ENCODE measurements at places on chromosomes 3 and 15.
A peak's percentile ranks its signal among the peaks of the same experiment; 100 is the strongest.

DNA sequence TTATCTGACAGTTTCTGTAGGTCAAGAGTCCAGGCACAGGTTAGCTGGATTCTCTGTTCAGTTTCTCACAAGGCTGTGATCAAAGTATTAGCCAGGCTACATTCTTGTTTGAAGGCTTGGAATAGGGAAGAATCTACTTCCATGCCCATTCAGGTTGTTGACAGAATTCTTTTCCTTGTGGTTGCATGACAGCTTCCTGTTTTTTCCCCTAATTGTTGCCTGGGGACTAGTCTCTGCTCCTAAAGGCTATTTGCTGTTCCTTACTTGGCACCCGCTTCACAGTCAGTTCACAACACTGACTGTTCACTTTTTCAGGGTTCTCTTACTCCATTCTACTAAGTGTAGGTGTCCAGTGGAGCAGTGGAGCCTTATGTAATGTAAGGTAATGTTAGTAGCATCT is 115.4 kb upstream of the GBE1 start:
- DNase-seq: no peak

DNA sequence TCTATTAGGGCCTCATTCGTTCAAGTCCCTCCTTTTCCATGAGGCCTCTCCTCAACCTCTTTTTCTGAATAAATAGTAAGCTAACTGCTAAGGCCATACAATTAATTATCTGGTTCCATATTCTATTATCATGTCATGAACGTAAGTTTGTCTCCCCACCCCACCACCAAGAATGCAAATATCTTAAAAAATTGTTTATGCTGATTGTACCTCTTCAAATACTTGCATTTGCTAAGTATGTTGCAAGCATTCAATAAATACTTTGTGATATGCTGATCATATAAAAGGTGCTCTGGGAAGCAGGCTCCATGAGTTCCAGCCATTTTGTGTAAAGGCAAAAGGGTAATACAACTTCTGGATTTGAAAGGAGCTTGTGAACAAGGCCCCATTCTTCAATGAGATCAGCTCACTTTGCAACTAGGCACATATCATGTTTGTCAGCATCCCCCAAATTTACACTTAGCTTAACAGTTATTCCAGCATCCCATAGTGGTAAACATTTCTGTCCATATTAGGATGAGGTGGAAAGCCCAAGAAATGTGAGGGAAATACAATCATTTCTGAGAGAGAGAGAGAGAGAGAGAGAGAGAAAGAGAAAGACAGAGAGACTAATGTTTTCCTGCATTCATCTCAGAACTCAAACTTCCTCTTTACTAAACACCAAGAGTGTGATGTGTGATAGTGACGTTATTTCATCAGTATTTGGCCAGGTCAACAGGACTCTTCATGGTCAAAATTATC is 33.2 kb downstream of the SLC12A8 start:
- DNase-seq: no peak

DNA sequence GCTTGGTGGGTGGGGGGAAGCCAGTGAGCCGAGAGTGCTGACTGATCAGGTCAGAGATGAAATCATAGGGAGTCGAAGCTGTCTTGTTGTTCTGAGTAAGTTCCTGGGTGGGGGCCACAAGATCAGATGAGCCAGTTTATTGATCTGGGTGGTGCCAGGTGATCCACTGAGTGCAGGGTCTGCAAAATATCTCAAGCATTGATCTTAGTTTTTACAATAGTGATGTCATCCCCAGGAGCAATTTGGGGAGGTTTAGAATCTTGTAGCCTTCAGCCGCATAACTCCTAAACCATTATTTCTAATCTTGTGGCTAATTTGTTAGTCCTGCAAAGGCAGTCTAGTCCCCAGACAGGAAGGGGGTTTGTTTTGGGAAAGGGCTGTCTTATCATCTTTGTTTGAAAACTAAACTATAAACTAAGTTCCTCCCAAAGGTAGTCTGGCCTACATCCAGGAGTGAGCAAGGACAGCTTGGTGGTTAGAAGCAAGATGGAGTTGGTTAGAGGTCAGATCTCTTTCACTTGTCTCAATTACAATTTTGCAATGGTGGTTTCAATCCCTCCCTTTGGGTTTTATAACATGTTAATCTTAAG is 18.7 kb upstream of the MTMR14 start:
- DNase-seq: no peak

GRCh38 chr3:57143886-57144459 is 21.2 kb downstream of the IL17RD start:
- no peak for DNase-seq

DNA sequence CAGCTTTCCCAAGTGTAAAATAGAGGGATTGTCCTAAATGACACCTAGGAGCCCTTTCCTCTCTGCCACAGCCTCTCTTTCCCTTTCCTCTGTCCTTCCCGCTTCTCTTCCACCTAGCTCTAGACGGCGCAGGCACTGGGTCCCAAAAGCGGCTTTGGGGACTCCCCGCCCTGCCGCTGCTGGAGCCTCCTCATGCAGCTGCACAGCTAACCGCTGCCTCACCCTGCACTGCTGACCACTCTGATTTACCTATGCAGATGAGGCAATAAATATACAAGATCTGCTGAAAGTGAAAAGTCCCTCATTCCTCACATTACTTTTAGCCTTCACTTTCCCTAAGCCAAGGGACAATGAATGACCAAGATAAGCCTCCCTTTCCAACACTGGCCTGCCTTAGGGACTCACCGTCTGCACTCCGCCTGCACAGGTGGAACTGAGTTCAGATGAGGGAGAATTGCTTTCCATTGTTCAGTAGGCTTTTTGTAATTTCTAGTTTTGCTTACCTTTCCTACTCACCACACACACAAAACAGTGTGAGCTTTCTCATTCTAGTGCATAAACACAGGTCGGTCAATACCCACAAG is 197.5 kb upstream of the BCL6 start:
- no peak for DNase-seq

GRCh38 chr3:177711637-177712036 is 514.4 kb upstream of the TBL1XR1 start:
- DNase-seq: peak; percentile 39

GRCh38 chr15:94777037-94777436 is 545.7 kb downstream of the MCTP2 start:
- no peak for DNase-seq

- DNase-seq: no peak
Measured at GRCh38 chr3:171643033-171643432, 167.2 kb downstream of the PLD1 start.

- no peak for DNase-seq
Measured at GRCh38 chr15:55999658-56000057, 6.2 kb upstream of the NEDD4 start.

DNA sequence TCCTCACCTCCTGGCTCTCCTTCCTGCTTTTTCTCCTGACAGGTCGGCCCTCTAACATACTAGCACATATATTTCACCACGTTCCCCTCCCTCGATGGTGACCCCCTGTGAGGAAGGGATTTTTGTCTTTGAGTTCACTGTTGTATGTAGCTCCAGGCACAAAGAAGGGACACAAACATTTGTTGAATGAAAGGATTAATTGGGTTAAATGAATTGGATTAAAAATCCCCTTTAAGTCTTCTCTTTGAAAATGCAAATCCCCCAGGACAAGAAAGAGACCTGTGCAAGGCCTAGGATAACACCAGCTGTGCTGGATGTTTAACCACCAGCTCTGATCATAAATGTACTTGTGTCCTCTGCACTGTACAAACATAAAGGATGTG is 3.3 kb downstream of the CALML4 start:
- no peak for DNase-seq

DNA sequence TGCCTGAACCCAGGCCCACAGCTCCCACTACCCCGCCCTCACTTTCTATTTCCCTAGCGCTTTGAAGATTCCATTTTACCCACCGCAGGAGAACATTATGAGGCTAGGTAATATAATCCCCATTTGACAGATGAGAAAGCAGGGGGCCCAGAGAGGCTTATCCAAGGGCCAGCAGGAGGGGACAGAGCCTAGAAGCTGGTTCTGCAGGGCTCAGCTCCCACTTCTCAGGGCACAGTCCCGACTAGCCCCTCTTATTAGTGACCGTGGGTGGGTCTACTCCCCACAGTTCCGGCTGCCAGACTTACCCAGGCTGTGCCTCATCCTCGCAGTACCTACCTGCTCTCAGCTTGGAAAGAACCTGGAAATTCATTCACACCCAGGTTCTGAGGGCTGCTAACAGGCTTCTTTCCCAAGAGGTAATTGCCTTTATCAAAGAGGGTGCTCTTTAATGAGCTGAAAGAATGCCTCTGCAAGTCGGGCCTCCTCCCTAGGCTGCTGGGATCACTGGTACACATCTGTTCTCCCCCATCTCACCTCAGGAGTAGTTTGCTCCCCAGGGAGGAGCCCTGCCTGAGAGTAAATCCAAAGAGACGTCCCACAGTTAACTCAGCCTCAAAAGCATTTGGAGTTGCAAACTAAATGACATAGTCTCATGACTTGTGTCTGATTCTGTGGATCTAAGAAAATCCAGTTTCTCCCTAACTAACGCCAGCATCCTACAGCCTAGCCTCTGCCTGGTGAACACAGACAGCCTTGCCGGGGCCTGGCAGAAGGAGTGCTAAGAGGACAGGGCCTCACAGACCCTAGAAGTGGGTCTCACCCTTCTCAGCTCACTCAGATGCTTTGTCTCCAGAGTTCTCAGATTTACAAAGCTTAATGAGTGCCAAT is 125.0 kb downstream of the CHSY1 start:
- DNase-seq: no peak

DNA sequence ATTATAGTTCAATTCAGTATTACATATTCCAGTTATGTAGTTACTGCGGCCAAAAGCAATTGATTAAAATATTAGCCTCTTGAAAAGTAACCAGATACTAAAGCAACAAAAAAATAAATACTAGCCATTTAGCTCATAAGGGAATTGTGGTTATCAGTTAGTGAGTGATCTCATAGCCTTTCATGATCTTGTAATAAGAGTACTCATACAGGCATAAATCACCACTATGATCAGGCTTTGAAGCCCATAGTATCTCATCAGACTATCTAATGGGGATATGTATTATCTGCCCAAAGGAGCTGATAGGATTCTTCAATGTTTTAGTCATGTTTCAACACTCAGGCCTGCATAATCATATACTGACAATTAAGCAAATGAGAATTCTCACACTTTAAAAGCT is 184.1 kb upstream of the CCDC54 start:
- DNase-seq: no peak

DNA sequence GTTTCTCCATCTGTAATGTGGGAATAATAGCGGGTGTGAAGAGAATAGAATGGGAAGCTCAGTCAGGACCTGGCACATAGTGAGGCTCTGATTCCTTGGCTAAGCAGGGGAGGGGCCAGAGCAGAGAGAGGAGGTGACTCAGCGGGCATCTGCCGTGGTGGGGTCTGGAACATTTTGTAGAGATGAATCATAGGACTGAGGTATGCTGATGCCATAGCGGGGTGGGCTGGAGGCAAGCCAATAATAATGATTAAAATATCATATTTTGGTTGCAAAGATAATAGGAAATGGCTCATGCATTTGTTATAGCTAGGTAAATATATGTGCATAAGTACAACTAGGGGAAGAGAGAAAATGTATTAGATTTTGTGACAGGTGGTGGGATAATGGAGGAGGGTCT is 11.2 kb downstream of the TGM4 start:
- no peak for DNase-seq

DNA sequence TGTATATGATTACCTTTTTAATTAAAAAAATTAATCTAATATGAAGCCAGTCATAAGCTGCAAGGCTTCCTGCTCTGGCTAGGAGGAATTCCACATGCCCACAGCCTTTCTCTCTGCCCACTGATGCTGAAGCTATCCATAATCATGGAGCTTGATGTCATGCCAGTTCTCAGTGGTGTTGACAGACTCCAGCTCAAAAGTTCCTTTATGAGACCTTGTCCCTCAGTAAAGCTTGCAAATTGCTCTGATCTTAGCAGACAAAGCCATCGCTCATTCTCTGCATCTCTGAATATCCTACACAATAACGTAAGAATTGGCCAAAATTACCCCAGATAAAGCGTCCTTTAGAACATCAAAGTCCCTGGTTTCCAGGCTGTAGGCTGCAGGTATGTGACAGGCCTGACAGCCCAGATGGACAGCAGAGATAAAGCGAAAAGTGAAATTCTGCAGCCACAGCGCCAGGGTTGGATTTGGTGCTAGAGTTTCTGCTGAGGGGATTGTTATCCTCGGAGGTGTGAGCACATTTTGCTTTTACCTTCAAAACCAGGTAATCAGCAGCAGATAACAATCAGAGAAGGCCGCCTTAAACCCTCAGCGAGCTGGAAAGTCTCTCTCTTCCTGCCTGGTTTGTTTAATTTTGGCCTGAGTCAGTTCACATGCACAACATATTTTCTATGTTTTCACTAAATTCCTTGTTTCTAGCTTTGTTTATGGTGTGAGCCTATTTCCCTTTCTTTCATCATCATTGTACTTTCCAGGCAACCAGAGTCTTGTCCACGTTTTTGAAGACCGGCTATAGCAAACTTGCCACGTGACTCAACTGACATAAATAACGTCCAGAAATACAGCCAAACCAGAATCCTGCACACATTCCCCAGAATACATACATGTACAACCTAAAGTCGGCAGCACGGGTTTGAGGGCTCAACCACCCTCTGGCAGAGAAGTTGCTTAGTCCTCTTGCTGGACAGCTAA is 36.6 kb upstream of the ALDH1A3 start:
- DNase-seq: no peak

DNA sequence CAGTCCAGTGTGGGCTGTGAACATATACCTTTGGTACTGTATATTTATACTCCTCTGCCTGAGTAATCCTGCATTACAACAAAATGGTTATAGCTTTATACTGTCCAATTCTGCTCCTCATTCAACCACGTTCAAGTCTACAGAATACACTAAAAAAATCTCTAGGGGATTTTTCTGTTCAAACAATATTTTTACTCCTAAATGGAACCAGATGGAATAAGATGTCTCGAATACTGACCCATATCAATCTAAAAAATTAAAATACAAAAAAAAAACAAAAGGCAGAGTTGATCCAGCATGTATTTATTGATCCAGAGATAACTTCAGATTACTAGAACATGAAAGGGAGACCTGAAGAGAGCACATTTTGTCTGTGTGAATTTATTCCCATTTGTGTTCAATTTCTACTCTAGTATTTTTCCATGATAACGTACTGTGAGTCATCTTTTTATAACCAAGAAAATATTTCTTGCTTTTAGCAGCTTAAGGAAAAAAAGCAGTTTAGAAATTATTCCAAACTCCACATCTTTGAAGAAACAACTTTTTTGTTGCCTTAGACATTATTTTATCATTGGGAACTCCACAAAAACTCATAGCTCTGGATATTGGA is 910.7 kb downstream of the TBL1XR1 start:
- no peak for DNase-seq
